RKO (cell line): ENCODE measurements at places on chromosomes 1 and 21.

GRCh38 chr1:169779970-169780369 is 14.7 kb downstream of the METTL18 start:
- no peak for DNase-seq

DNA sequence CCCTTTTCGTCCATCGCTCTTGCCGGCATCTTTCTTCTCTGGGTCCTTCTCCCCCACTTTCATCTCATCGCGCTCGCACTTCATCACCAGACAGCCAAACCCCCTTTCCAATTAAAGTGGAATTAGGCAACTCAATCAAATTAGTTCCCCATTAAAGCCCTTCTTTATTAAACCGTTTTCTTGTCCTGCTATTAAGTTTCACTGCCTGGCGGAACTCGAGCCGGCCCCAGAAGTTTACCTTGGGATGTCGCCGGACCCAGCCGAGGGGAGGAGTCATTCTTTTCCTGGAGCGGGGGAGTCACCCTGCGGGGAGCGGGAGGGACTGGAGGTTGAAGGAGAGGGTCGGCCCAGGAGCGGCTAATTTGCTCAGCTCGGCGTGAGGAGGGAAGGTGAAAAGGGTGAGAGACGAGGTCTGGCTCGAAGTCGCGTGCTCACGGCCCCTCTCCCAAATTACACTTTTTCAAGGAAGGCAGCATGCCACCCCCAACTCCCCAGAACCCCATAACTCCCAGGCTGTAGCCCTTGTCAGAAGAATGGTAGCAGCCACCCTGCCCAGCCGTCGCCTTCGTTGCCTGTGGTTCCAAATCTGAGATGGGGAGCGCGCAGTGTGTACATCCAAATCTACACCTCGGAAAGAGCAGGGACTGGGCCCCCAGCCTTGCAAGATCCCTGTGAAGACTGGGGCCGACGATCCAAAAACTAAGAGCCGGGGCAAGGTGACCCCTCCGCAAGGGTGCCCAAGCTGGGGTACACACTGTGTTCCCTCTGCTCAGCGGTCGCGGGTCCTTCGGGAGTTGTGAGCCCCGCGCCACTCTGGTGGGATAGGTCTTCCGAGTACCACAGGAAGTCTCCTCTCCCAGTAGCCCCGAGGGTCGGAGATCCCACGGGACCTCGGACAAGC is 6.4 kb downstream of the DMRTA2 start:
- DNase-seq, result no peak

- no peak for DNase-seq
Measured at GRCh38 chr1:86460998-86461397, 7.7 kb upstream of the CLCA1 start.

DNA sequence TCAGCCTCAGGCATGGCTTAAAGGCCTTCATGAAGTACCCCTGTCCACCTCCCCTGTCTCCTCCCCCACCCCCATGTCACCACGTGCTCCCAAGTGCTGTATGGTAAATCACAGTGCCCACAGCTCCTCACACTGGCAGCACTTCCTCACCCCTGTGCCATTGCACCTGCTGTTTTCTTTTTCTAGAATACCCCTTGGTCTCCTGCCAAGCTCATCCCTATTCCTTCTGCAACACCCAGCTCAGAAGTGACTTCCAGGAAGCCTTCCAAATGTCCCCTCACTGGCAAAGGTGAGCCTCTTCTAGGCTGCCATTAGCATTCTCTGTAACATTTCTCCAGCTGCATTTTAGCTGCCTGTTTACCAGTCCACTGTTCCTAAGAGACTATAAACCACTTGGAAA is 9.4 kb downstream of the AKNAD1 start:
- no peak for DNase-seq

- DNase-seq, result no peak
Measured at GRCh38 chr1:48684381-48684780, 92.3 kb downstream of the BEND5 start.

DNA sequence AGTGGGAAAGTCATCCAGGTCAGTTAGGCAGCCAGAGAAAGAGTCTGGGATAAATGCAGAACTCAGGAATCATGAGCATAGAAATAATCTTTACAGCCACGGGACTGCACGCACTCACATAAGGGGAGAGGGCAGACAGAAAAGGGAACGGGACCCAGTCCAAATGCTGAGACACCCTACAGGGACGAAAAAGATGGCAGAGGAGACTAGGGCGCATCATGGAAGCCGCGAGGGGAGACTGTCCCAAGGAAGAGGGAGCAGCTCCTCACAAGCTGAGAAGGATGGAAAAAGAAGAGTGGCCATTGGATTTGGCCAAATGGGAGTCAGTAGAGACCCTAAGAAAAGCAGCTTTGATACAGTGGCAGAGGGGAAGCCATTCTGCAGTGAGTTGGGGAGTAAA is 102.9 kb upstream of the TLR5 start:
- no peak for DNase-seq
